Esophagus squamous epithelium (tissue), 5 donors: ENCODE measurements at places on chromosomes 11 and 22. TPM values are rescaled to one million over a fixed set of nuclear protein-coding genes. Genes with fewer than 3 reads are reported as not detected.
A peak's percentile ranks its signal among the peaks of the same experiment; 100 is the strongest.

- no peak for DNase-seq
- peak overlapping the region; percentile 80 for H3K4me3 ChIP-seq
- no peaks in the 10 kb centered on the region for H3K36me3 ChIP-seq
- H3K27me3 ChIP-seq: no peaks in the 10 kb centered on the region
These were observed 1.6 kb downstream of the IPO7 start for GRCh38 chr11:9386086-9386485.

MOGAT2 gene
- total RNA-seq: not detected

CLCF1 gene
- 2.3 TPM for total RNA-seq

- no peaks in the 10 kb centered on the region for H3K27me3 ChIP-seq
- DNase-seq: no peak
- no peaks in the 10 kb centered on the region for H3K36me3 ChIP-seq
- no peak overlapping the region for H3K4me3 ChIP-seq
These were observed 5.1 kb downstream of the JAML start for GRCh38 chr11:118219732-118220131.

DNA sequence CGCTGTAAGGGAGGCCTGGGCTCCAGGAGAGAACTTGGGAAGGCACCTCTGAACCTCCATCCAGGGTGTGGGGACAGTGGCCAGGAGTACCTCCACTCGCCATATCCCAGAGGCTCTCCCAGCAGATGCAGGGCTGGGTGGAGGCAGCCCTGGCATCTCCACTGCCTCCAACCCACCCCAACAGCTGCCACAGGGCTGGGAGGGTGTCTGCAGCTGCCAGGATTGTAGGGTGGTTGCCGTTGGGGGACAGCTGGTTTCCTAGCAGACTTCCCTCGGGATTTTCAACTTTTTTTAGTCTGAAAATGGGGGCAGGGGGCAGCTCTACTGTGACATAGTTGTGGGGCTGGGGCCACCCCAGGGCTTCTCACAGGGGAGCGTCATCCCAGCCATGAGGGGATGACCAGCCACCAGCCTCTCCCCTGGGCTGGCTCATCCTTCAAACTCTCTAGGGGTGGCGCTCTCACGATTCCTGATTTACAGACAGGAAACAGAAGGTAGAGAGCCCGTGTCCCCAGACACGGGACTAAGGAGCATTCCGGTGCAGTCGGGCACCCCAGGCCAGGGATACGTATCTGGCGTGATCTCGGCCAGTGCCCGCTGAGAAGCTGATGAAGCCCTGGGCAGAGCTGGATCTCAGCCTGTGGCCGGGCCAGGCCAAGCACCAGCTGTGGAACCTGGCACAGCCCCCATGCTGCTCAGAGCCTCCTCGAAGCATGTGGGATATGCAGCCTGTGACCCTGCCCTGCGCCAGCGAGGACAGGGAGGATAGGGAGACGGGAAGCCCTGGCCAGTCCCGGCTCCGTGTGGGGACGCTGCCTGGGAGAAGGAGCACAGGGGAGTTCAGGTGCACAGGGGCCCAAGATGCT, 9.9 kb downstream of the PRR5 start:
- peaks cover 13% of the 10 kb centered on the region for H3K4me1 ChIP-seq
- no peak for DNase-seq
- H3K27me3 ChIP-seq: no peaks in the 10 kb centered on the region
- H3K4me3 ChIP-seq: no peak overlapping the region
- H3K27ac ChIP-seq: peak overlapping the region; percentile 50

GRCh38 chr11:75100314-75100713, 3.6 kb upstream of the OR2AT4 start:
- no peak overlapping the region for H3K27ac ChIP-seq
- no peak for DNase-seq
- H3K36me3 ChIP-seq: no peaks in the 10 kb centered on the region
- no peaks in the 10 kb centered on the region for H3K4me1 ChIP-seq
- H3K4me3 ChIP-seq: no peak overlapping the region
